ENCODE measurements at places on chromosomes 1 and 21.

GRCh38 chr1:231796141-231796540 lies 169.6 kb downstream of the DISC1 start:
- no peak for DNase-seq

- DNase-seq = no peak
Measured at GRCh38 chr1:183638649-183639387, 3.2 kb upstream of the ARPC5 start.

GRCh38 chr1:85276978-85277639 lies 677 bp upstream of the BCL10 start:
- no peak for DNase-seq

GRCh38 chr21:9838738-9839642 lies 682.4 kb upstream of the TPTE start:
- no peak for DNase-seq

GRCh38 chr1:99728494-99729235 lies 37.8 kb downstream of the FRRS1 start:
- DNase-seq = no peak

DNA sequence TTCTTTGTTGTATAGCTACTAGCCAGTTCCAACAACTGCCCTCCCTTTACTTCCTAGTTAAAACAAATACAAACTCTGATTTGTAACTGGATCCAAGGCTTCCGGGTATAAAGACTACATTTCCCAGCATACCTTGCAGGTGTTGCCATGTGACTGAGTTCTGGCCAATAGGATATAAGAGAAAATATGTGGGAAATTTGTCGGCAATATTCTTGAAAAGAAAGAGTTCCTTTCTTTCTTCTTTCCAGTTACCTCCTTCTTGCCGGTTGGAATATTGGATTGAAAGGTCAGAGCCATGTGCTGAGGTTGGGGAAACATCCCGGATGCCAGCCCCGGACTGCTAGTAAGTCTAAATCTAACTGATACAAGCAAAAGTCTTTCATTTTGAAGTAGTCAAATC lies 23.0 kb upstream of the ZBTB40 start:
- DNase-seq = no peak

DNA sequence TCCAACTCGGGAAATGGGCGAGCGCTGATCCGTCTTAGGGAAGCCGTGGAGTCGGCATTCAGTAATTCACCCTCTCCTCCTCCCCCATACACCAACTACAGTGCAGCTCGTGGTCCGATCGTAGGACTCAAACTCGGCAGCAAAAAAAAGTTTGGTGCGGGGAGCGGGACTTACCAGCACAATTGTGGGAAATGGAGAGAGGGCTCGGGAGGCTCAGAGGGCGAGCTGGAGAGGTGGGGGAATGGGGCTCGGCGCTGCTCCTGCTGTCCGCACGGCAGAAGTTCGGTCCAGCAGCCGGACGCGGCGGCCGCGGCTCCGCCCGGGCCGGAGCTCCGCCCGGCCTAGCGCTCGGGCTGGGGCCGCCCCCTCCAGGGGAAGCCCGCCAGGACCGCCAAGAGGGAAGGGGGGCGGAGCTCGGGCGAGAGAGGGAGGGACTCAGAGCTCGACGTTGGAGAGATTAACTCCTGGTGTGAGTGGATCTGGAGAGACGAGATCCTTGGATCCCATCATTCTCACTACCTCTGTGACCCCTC lies 676 bp upstream of the PIAS3 start:
- no peak for DNase-seq

DNA sequence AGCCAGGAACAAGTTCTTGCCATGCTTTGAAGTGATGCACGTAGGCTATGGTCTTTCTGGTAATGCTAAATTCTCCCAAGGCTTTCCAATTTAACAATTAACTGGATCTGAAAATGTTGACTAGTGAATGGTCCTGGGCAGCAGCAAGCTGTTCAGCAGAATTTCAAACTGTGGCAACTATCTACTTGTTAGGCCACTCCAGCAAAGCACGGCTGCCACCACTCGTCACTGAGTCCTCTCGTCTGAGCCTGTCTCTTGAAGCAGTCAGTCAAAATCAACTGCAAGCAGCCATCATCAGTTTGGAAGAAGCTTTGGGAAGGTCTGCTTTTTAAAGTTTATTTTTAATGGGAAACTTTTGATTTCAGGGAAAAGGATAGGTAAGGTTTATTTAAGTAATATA lies 6.1 kb downstream of the FLVCR1 start:
- no peak for DNase-seq

DNA sequence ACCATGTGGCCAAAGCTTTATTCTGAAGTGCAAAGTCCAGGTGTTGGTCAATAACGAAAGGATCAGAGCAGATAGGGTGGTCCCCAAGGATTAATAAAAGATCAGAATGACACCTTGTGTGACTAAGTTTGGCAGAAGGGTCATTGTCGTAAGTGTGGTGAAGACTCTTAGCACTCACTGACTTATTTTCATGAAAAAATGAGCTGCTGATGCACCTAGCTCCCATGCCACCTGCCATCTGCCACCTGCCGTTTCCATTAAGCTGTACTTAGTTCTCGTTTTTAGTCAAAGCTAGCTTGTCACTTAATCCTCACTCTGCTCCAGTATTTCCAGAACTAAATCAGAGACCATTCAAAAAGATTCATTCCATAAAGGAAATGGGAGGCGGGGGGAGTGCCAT lies 112.6 kb downstream of the SEC16B start:
- no peak for DNase-seq

Data from SK-N-MC (cell line).